ENCODE measurements at places on chromosomes 2 and 18.

GRCh38 chr2:164954954-164955701, at the start of gene SLC38A11:
TSS of gene SLC38A11 (minus strand) at chr2:164955525. CDS start at chr2:164955247, 278 bp downstream.
- DNase-seq = no peak

DNA sequence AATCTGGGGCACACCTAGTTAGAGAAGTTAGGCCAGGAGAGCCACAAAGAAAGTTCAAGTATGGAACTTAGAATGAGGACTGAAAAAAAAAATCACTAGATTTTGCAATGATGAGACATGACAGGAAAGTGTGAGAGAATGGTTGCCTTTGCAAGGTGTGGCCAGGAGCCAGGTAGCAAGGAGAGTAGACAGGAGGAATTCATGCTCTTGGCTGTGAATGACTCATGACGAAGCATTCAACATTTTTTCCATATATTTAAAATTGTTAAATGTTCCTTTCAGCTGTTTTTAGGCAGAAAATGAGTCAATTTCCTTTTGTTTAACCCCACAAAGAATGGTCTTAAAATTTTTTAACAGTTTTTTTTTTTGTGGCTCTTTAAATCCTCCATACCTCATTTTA, 636.9 kb downstream of the PLCL1 start:
- DNase-seq = no peak

- no peak for DNase-seq
Measured at GRCh38 chr18:33828949-33829348, 250.9 kb downstream of the ASXL3 start.

- no peak for DNase-seq
Measured at GRCh38 chr18:63440881-63441280, 18.6 kb upstream of the VPS4B start.

- DNase-seq = no peak
Measured at GRCh38 chr2:191190861-191191552, 40.2 kb upstream of the STAT4 start.

DNA sequence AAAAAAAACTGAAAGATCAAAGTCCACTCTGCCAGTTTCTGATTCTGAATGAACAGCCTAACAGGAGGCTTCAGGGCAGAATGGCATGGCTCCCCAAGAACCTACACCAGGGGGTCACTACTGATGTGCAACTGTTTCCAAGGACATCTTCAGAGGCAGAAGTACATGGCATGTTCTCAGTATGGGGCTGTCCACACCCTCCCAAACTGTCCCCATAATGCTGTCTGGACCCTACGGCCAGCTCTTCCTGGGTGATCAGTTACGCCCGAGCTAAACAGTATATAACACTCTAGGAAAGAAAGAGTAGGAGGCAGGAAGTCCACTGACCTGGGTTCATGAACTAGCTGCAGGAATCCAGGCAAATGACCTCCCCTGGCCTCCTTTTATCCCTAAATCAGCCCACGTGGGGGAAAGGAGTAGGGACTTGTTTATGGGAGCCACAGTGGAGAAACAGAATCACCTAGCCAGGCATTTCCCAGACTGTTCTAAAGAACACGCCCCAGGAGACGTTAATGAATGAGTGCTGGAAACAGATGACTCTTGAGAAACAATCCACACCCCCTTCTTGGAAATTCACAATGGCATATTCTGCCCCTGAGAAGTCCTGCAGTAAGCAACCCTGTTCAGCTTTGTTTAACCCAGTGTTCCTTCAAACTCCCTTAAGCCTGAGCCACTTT, 2.5 kb downstream of the TMBIM1 start:
- DNase-seq = no peak

GRCh38 chr2:154457286-154457685, 241.2 kb upstream of the KCNJ3 start:
- DNase-seq = no peak

GRCh38 chr18:40812981-40813515, 1142.0 kb upstream of the PIK3C3 start:
- DNase-seq = no peak

DNA sequence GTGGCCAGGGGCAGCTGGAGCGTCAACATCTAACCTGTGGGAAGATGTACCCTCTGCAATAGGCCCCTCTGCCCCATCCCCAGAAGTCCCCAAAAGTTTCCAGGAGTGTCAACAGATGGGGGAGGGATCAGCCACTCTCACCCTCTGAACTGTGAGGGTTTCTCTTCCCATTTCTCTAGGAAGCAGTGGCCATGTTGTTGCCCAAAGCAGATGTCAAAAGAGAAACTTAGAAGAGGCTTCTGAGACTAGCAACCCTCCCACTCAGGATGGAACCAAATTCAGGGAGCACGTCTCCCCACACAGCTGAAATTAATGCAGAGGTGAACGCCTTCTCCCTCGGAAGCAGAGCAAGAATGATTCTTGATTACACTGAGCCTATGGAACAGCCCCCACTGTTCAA, 70.3 kb downstream of the ARL4C start:
- no peak for DNase-seq

- DNase-seq = no peak
Measured at GRCh38 chr2:240397542-240397916, 37.9 kb upstream of the GPC1 start.

DNA sequence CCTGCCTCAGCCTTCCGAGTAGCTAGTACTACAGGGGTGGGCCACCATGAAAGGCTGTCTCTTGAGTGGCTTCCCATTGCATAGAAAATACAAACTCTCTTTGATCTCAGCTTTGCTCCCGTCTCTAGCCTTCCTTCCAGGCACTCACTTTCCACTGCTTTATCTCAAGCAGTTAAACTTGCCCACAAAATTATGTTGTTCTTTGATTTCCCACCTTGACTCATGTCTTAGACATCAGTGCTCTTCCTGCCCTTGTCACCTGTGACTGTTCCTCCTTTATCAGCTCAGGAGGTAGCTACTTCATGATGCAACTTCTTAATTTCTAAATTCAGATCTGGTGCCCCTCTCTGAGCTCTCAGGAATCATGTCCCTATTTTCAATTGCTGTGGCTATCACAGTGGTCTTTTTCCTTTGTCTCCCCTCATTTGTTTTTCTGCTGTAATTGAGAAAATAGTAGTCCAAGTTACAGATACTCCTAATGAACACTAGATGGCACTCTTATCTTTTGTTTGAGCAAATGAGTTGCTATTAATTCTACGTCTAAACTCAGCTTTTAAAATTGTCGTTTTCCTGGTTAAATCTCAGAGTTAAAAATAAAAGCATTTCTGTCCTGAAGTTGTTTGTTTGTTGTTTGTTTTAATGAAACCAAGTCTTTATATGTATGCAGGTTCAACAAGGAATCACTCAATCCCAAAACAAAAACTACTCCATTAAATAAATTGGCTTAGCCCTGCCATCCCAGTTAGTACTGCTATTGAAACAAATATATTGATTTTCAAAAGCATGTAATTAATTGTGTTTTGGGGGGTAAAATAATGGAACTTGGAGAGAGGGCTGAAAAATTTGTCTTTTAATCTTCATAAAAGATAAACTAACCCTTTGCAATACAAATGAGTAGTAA, 46.9 kb upstream of the GREB1L start:
- no peak for DNase-seq

GRCh38 chr2:2926858-2927175, 450.8 kb downstream of the EIPR1 start:
- DNase-seq = no peak

DNA sequence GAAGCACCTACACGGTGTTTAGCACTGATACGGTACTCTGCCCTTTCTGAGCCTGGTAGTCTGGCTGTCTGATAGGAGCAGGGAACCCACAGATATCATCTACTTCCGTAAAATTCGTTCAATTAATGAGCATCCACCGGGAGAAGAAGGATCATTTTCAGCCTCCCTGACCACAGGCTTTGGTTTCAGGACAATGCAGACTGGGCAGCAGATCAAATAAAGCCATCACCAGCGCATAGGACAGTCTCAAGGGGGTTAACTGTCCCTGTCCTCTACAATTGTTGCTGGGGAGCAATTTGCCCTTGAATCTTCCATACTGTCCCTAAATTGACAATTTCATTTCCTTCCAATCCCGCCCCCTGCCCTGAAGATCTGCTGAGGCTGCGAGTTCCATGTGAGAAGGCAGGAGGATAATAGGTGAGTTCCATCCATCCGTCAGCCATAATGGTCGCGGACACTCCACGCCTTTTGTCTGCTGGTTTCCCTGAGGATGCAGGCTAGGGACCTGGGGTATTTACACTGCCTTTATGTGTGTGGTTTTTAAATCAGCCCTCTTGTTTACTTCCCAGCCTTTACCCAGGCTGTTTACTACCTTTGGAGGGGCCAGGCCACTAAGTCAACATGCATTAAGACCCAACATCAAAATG, 110.0 kb downstream of the MYCN start:
- no peak for DNase-seq

DNA sequence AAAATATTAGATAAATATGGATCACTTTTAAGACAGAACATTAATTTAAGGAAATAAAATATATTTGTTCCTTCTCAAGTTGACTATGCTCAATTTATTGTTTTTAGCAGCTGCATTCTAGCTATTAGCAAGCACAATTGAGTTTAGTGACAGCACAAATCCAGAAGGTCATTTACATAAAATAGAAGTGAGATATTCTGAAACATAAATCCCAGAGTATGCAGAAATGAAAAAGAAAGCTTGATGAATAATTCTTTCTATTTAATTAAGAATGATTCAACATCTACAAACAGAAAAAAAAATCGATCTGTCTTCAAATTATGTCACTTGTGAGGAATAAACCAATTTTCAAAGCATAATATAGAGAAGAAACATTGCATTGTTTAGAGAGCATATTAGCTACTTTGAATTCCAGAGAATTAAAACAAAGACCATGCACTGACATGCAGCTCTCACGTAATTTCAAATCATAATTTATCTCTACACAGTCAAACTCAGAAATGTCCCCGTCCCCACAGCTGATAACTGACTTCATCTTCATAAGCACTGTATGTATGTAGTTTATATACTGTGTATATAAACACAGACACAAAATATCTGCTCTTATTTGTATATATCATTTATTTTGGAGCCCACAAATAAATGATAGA, 458.4 kb downstream of the TMX3 start:
- DNase-seq = no peak

GRCh38 chr2:31387850-31388249, 26.7 kb downstream of the XDH start:
- DNase-seq = no peak

- no peak for DNase-seq
Measured at GRCh38 chr2:229887441-229887840, 34.4 kb downstream of the TRIP12 start.

- DNase-seq = no peak
Measured at GRCh38 chr2:48607307-48608014, 10.2 kb upstream of the GTF2A1L start.

DNA sequence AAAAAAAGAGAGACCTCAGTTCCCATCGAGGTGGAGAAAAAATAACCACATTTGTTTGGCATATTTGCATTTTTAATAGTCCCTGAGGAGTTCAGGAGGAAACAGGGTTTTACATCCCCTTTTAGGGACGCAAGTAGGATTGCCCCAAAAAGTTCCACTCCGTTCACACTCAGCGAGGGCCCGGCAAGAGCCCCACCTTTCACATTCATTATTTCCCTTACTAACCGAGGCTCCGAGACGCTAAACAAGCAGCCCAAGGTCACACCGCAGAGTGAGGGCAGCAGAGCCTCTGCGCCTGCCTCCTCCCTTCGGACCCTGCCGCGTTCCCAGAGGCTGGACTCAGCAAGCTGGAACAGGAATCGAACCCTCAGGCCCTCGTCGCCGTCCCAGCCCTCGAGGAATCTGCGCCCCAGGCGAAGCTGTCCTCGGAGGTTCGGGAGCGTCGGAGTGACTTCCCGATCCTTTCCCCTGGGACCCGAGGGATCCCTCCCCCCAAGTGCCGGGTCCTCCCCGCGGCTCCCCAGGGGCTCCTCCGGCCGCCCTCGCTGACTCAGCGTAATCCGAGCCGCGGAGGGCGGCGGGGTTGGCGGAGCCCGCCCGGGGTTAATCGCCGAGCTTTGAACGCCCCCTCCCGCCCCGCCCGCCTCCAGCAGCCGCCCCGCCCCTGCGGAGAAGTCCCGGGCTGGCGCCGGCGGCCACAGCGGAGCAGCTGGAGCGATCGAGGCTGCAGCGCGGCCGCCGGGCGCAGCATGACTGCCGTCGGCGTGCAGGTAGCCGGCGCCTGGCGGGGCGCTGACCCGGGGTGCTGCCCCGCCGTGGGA, at the start of gene TMEM37:
TSS of gene TMEM37 (plus strand) at position 700 of the 821 bp plus-strand sequence. CDS start at position 750, 50 bp downstream.
- DNase-seq = no peak

DNA sequence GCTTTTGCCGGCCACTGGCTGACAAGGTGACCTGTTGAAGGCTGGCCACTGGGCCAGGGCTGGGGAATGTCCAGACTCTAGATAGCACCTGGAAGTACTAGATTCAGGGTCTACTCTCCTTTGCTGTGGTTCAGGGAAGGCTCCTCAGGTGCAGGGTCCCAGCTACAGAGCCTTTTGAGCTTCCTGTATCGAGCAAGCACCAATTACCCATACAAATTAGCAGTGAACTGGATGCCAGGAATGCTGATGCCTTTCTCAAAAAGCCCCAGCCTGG, 213.4 kb downstream of the CYP26B1 start:
- DNase-seq = no peak

DNA sequence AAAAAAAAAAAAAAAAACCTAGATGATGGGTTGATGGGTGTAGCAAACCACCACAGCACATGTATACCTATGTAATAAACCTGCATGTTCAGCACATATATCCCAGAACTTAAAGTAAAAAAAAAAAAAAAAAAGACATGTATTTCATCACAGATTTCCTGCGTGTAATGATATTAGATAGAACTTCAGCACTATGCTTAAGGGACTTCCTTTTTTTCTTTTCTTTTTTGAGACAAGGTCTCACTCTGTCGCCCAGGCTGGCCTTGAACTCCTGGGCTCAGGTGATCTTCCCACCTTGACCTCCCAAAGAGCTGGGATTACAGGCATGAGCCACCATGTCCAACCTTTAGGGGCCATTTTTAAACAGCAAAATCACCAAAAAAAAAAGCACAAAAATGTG, 42.0 kb downstream of the NEURL3 start:
- DNase-seq = no peak

- no peak for DNase-seq
Measured at GRCh38 chr2:2561346-2562095, 230.4 kb upstream of the MYT1L start.

All from activated naive CD4-positive, alpha-beta T cell (primary cell).